ENCODE measurements at places on chromosomes 1 and 21.

DNA sequence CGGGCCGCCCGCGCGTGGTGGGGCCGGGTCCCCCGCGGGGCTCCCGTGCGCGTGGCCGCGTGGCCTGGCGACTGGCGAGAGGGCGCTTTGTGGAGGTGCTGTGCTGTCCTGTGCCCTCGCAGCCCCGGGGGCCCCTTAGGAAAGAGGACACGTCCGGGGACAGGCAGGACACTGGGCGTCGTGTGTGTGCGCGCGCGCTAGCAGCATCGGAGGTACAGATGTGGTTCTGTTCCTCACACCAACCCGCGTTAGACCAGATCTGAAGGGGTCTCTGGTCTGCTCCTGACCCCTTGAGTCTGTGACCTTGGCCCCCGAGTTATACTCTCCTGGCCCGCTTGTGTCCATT is 489 bp downstream of the ACTN2 start:
- no peak for DNase-seq

DNA sequence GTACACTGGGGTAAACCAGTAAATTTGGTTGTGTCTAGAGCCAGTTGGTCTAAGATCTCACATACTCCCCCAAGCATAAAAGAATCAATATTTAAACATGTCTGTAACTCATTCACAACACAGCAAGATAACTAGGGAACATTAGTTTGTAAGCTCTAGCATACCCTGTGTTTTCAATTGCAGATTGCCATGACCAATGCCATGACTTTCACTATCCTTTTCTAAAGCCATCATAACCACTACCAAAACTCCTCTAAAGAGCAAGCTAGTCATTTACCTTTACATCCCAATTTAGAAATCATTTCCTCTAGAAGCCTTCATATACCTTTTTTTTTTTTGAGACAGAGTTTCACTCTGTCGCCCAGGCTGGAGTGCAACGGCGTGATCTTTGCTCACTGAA is 56.5 kb upstream of the PLA2G4A start:
- no peak for DNase-seq

GRCh38 chr1:33791251-33791650 is 72.6 kb upstream of the HMGB4 start:
- no peak for DNase-seq

GRCh38 chr1:86992861-86993260 is 78.4 kb downstream of the HS2ST1 start:
- no peak for DNase-seq

DNA sequence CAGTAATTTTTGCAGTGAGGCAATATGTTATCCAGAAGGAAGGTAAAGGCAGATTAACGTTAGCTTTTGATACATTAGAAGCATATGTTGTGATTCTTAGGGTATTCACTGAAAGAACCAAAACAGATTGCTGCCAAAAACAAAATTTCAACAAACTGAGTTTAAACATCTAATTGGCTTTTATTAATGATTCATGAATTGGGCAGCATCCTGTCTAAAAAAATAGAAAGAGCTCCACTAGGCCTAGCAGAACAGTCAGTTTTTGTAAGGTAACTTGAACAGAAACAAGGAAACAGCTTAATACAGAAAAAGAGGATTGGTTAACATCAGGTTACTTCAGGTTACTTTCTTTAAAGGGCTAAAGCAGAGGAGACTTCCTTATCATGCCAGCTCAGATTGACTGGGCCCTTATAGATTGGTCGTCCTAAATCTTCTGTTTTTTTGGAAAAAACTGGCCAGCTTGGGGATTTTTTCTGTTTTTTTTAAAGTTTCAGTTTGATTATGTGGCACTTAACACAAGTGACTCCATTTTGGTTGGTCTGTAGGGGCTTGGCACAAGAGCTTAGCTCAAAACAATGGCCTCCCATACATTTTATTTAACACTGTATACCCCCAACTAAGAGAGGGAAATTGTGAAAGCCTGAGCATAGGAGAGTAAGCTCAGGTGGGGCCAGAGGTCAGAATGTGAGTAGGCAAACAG is 36.8 kb upstream of the GALNT2 start:
- DNase-seq, result no peak

- no peak for DNase-seq
Measured at GRCh38 chr21:16928439-16928838, 584.4 kb upstream of the CXADR start.

DNA sequence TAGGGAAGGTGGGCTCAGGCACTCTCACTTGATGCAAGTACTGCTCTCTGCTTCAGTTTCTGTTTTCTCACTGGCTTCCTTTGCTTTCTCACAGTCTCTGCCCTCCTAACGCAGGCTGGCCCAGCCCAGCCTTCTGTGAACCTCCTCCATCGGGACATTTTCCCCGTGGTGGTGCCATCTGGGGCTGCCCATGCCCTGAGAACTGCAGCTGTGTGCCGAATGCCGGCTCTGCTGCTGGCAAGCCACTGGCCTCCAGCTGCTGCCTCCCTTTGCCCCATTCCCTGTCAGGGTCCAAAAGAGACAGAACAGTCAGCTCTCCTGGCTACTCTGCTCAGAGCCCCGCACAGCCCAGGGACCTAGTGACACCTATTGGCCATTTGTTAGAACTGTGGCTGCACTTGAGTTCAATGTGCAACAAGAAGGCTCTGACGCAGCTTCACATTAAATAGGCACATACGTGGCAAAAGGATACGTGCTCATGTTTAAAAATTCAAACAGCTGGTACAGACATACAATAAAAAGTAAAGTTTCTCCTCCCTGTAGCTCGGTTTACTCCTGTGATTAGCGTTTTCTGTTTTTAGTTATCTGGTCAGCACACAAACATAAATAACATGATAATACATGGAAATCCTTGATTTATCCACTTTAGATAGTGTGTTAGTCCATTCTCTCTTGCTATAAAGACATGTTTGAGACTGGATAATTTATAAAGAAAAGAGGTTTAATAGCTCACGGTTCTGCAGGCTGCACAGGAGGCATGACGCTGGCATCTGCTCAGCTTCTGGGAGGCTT is 46.6 kb downstream of the FCRL5 start:
- peak; percentile 73 for DNase-seq

DNA sequence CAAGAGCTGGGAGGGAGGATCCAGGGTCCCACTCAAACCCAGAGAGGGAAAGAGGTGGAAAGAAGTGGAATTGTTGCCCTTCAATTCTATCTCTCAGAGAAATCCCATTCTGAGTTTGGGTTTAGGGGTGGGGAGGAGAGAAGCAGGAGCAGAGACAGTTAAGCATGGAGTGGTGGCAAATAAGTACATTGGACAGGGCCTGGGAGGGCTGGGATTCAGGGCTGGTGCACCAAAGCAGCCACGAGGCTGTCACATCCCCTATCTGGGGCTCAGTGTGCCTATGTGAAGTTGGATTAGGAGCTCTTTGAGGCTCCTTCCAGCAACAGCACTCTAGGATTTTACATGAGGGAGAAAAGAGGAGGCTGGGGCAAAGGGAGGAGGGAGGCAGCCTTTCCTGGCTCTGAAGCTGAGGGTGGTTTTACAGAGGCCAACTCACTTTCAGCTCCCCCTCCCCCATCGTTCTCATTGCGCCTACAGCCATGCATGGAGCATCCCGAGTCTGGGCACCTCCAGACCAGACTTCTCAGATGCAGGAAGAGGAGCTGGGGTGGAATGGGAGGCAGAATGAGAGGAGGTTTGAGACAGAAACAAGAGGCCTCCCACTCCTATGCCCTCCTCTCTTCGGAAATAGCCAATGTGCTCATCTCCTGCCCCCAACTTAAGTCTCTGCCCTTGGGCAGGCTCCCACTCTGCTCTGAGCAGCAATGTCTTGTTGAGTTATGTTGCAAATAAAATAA is 3.0 kb upstream of the SYT6 start:
- no peak for DNase-seq

DNA sequence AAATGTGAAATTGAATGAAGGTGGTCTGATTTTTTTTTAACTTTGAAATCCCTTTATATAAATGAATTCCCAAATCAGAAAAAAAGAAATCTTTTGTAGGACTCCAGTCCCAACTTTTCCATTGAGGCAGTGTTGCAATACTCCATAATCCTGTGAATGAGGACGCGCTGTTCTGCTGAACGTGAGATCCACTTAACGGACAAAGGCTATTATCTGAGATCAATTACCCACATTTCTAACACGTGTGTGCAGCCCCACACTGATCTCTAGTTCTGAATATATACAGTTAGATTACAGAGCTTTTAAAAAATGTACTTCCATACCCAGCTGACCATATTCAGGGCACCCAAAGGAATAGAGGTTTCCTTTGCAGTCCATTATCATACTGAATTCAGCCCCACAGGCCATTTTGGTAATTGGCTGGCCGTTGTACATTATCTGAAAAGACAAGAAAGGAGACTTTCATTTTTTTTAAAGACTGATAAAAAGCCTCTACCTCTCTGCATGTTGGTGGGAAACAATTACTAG is 19.0 kb downstream of the RCC2 start:
- DNase-seq, result no peak

DNA sequence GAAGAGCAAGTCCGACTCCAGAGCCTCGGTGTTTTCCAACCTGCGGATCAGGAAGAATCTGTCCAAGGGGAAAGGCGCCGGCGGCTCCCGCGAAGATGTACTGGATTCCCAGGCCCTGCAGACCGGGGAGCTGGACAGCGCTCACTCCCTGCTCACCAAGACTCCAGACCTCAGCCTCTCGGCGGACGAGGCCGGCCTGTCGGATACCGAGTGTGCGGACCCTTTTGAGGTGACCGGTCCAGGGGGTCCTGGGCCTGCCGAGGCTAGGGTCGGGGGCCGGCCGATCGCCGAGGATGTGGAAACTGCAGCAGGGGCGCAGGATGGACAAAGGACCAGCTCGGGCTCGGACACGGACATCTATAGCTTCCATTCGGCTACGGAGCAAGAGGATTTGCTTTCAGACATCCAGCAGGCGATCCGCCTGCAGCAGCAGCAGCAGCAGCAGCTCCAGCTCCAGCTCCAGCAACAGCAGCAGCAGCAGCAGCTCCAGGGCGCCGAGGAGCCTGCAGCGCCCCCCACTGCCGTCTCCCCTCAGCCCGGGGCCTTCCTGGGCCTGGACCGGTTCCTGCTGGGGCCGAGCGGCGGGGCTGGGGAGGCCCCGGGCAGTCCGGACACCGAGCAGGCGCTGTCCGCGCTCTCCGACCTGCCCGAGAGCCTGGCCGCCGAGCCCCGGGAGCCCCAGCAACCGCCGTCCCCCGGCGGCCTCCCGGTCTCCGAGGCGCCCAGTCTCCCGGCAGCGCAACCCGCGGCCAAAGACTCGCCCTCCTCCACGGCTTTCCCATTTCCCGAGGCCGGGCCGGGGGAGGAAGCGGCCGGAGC is 827 bp downstream of the FMN2 start:
- DNase-seq, result no peak

All from urothelium cell line (cell line).